Stimulated activated CD8-positive, alpha-beta memory T cell treated with anti-CD3 and anti-CD28 coated beads, Interleukin-15, amount 100 ng/mL, for 24 hours (primary cell): ENCODE measurements at places on chromosomes 3 and 15.

DNA sequence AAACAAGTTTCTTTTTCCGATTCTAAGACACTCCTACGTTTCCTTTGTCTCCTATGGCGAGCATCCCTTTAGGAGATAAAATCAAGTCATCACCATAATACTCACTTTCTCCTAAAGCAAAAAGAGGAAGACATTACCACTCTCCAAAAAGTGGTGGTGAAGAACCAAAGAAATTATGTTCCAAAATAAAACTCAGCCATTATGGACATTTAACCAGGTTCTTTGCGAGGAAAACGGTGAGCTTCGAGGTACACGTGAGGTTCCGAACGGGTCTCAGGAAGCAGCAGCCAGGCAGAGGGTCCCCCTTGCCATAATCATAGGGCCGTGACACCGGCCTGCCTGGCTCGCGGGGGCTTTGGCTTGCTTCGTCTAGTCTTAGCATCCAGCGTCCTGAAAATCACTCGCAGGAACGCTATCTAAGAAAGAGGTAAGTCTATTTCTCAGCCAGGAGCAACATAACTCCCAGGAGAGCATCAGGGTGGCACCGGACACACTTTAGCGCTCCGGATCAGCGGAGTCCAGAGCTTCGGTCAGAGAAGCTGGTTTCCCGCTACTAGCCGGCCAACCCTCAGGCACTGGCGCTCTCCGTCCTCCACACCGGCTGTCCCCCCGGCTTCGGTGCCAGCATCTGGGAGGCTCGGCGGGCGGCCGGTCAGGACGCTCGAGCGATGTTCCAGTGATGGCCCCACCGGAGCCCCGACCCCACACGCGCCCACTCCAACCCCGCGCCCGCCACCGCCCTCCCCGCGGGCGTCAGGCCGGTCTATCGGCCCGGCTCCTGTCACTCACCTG lies 581 bp downstream of the IP6K1 start:
- no peak for DNase-seq

DNA sequence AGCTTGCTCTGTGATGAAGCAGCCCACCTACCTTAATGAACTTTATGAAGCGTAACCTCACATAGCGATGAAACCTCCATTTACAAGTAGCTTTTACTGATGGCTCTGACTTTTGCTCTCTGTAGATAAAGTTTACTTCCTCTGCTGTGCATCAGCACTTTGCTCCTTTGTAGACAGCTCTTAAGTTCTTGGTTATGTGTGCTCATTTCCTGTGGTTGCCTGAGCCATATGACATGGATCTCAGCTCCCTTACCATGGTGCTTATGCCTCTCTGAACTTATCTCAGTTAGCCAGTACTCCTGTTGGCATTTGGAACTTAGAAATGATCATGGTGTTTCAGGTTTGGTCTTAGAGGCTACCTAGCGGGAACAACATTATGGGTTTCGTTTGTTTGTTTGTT lies 7.8 kb downstream of the MFSD1 start:
- DNase-seq = no peak

- DNase-seq = no peak
Measured at GRCh38 chr3:157285141-157285540, 125.2 kb upstream of the CCNL1 start.

DNA sequence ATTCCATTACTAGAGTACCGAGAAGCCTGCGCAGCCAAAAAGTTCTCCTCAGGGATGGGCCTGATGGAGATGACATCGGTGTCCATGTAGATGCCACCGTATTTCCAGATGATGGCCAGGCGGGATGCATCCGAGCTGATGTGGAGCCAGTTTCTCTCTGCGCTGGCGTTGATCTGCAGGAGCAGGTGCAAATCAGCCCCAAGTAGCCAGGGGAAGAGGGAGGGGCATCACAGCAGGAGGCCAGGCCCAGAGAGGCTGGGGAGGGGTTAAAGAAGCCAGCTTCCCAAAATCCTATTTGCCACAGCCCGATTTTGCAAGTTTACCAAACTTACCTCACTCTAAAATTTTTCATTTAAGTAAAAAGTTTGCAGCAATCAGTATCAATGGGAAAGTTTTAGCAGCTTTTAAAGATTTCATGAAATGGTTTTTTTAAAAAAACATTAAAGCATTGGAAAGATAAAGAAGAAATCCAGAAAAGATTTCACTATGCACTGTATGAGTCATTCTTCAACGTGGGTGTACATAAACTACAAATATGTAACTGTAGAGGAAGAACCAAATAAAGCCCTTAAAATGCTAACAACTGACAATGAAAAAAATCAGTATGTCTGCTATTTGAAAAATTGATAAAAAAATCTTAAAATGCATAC lies 7.4 kb downstream of the A4GNT start:
- DNase-seq = no peak

GRCh38 chr15:45363801-45364200 lies 14.5 kb downstream of the GATM start:
- no peak for DNase-seq

- peak; percentile 13 for DNase-seq
Measured at GRCh38 chr3:19947549-19948225, 790 bp downstream of the RAB5A start.

GRCh38 chr3:183252973-183253527 lies at the start of gene B3GNT5:
Gene B3GNT5, plus strand, starts transcription at chr3:183253253. Its CDS starts 16,546 bp downstream, at chr3:183269799.
- no peak for DNase-seq

- no peak for DNase-seq
Measured at GRCh38 chr3:3191675-3192285, 12.3 kb upstream of the CRBN start.

- DNase-seq = no peak
Measured at GRCh38 chr15:41936155-41936554, 36.2 kb downstream of the EHD4 start.

- no peak for DNase-seq
Measured at GRCh38 chr15:64493641-64494040, 33.3 kb downstream of the ZNF609 start.
